RPMI7951 (cell line): ENCODE measurements at places on chromosomes 16 and 17. TPM values are rescaled to one million over a fixed set of nuclear protein-coding genes. Genes with fewer than 3 reads are reported as not detected.

Gene PYDC1
- total RNA-seq = not detected in 2 replicates

Gene GCGR
- total RNA-seq = not detected in 2 replicates

Gene PPP4C
- total RNA-seq = 101 and 136 TPM in 2 replicates

Gene MED13
- 17.9 and 25.4 TPM in 2 replicates for total RNA-seq

Gene MYO15B
- total RNA-seq = under 0.01 TPM in 1 of 2 replicates, not detected in the other

Gene OR2C1
- total RNA-seq = not detected in 2 replicates

Gene CCL4
- not detected in 2 replicates for total RNA-seq

Gene NOG
- 0.12 TPM in 1 of 2 replicates, not detected in the other for total RNA-seq

Gene CTRB1
- total RNA-seq = not detected in 2 replicates

Gene ZNF469
- 0.12 and 0.39 TPM in 2 replicates for total RNA-seq

Gene DBF4B
- 6.4 and 10.0 TPM in 2 replicates for total RNA-seq
